ENCODE measurements at places on chromosomes 5 and 9. TPM values are rescaled to one million over a fixed set of nuclear protein-coding genes. Genes with fewer than 3 reads are reported as not detected.

Gene GCNT4
- total RNA-seq = 0.25 TPM

Gene ZNF474
- 0.20 TPM for total RNA-seq

Gene SHOC1
- total RNA-seq = 0.37 TPM

Gene MEGF10
- total RNA-seq = 0.35 TPM

Gene FOXI1
- total RNA-seq = not detected

Gene URM1
- total RNA-seq = 77.3 TPM

Gene MARCOL
- 0.27 TPM for total RNA-seq

Gene GABRA1
- total RNA-seq = not detected

Gene PAX5
- total RNA-seq = 0.08 TPM

Gene TMEM215
- not detected for total RNA-seq

Gene OR1Q1
- total RNA-seq = not detected

Gene PKN3
- 7.5 TPM for total RNA-seq

Gene GRM6
- total RNA-seq = not detected

Gene KCNMB1
- 0.42 TPM for total RNA-seq

Gene SYK
- total RNA-seq = 92.6 TPM

Gene ENHO
- total RNA-seq = 1.3 TPM

Gene KCNV2
- not detected for total RNA-seq

Gene NEUROG1
- total RNA-seq = not detected

Gene CDH18
- total RNA-seq = not detected

- no peak for DNase-seq
- no peaks in the 10 kb centered on the region for H3K4me1 ChIP-seq
- H3K27ac ChIP-seq = no peak overlapping the region
Observed at GRCh38 chr9:109776391-109776790, 3.6 kb upstream of the PALM2AKAP2 start.

DNA sequence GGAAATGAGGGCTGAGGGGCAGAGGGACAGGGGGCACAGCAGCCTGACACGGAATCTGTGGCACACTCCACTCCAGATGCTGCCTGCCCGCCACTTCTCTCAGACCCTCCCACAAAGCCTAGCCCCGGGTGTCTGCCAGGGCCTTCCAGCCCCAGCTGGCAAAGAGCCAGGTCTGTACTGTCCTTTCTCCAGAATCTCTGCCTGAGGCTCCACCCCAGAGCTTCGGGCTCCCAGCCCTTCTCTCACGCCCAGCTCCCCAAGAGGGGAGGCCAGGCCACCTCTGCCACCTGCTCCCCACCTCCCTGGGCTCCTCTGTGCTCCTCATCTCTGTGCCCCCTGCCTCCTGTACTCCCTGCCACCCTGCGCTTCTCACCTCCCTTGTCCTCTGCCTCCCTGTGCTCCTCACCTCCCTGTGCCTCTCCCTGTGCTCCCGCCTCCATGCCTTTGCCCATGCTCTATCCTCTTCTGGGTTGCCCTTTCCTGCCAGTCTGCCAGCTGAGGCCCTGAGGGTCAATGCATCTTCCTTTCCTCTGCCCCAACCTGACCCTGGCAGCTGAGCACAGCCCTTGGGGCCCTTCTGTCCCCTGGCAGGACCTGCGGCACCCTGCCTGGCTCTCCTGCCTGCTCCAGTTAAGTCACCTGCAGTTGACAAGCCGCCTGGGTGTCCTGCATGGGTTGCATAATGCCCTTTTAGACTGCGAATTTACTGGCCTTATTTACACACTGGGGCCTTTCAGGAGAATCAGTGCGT lies 36.4 kb downstream of the RASGEF1C start:
- no peaks in the 10 kb centered on the region for H3K27me3 ChIP-seq
- DNase-seq = no peak
- H3K27ac ChIP-seq = no peak overlapping the region
- no peaks in the 10 kb centered on the region for H3K4me1 ChIP-seq

DNA sequence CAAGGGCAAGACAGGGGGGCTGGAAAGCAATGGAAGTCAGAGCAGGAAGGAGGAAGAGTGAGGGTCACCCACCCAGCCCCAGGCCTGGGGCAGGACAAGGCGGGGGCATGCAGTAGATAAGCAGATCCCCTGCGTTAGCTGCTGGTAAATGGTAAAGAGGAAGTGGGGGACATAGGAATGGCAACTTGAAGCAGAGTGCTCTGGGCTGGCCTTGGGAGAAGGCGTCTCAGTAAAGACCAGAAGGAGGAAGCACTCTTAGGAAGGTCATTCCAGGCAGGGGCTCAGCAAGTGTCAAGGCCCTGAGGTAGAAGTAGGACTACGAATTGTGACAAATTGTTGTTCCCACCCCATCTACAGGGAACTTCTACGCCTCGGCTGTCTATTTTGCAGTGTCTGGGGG lies 15.1 kb downstream of the TCOF1 start:
- no peaks in the 10 kb centered on the region for H3K27me3 ChIP-seq
- H3K4me1 ChIP-seq = no peaks in the 10 kb centered on the region
- H3K27ac ChIP-seq = no peak overlapping the region

DNA sequence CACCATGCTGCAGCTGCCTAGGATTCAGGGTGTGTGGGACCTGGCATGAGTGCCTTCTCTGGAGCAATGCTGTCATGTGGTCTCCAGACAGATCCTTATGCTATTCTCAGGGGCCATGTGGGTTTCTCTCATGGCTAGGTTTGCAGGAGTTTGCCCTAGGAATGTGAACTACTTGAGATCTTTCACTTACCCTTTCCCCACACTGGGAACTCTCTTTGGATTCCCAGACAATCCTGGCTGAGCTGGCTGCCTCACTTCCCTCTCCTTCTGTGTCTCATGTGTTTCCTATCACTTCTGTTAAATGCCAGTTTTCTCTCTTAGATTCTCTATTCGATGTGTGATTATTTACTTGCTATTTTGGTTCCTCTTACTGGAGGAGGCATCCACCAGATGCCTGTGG lies 270.2 kb upstream of the RASA1 start:
- H3K27ac ChIP-seq = no peak overlapping the region
- H3K4me1 ChIP-seq = no peaks in the 10 kb centered on the region
- H3K36me3 ChIP-seq = no peaks in the 10 kb centered on the region

DNA sequence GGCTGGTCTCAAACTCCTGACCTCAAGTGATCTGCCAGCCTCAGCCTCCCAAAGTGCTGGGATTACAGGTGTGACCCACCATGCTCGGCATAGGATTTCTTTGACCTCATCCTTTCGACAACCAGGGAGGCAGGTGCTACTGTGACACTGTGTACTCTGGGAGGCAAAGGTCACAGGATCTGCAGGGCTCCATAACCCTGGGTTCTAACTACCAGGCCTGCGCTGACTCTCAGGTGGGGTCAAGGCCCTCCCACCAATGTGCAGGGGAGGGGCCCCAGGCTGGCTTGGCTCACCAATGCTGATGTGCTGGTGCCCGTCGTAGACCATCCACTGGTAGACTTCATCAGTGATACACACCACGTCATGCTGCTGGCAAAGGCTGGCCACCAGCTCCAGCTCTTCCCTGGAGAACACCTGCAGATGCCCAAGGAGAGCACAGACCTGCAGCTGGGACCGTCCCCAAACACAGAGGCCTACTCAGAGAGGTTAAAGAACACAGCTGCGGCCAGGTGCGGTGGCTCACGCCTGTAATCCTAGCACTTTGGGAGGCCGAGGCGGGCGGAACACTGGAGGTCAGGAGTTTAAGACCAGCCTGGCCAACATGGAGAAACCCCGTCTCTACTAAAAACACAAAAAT lies 7.0 kb upstream of the SPOUT1 start:
- H3K4me3 ChIP-seq = no peak overlapping the region
- no peak overlapping the region for H3K27ac ChIP-seq
- H3K4me1 ChIP-seq = no peaks in the 10 kb centered on the region
- DNase-seq = no peak

DNA sequence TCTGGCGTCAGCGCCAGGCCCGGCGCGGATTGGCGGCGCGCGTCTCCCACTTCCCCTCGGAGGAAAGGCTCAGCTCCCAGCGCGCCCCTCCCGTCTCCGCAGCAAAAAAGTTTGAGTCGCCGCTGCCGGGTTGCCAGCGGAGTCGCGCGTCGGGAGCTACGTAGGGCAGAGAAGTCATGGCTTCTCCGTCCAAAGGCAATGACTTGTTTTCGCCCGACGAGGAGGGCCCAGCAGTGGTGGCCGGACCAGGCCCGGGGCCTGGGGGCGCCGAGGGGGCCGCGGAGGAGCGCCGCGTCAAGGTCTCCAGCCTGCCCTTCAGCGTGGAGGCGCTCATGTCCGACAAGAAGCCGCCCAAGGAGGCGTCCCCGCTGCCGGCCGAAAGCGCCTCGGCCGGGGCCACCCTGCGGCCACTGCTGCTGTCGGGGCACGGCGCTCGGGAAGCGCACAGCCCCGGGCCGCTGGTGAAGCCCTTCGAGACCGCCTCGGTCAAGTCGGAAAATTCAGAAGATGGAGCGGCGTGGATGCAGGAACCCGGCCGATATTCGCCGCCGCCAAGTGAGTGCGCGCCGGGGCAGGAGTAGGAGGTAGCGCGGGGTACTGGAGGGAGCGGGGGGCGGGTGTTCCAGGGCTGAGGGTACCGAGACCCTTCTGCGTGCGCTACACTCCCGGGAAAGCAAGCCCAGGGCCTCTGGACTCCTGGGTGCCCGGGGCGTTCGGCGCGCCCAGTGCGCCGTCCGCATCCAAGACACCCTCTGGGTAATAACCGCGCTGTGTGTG lies at the start of gene MSX2:
Gene MSX2 (plus strand): TSS at position 99 of the 777 bp plus-strand sequence. CDS start 78 bp downstream, at position 177.
- peaks cover 51% of the 10 kb centered on the region for H3K27me3 ChIP-seq
- peak; percentile 84 for DNase-seq
- no peaks in the 10 kb centered on the region for H3K4me1 ChIP-seq
- H3K4me3 ChIP-seq = peak within 1 kb of the TSS; percentile 51
- no peaks in the 10 kb centered on the region for H3K36me3 ChIP-seq

- H3K4me1 ChIP-seq = no peaks in the 10 kb centered on the region
- no peak overlapping the region for H3K27ac ChIP-seq
- no peaks in the 10 kb centered on the region for H3K36me3 ChIP-seq
- no peak overlapping the region for H3K4me3 ChIP-seq
Observed at GRCh38 chr5:81290146-81290545, 11.2 kb upstream of the ZCCHC9 start.

DNA sequence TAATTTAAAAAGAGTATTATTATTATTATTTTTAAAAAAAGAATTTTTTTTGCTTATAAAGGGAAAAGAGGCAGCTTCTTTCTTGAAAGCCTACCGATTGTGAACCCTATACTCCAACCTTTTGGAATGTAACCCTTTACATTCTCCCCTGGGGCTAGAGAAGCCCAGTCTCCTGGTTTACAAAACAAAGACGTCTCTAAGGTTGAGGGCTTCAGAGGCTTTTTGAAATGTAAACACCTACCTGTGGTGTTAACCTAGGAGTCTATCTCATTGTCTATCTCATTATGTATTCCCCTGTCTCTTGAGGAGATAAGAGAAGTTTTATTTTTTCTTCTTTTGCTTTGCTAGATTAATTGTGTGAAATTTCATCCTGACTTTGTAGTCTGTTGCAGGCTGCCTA lies 4.7 kb downstream of the TNFSF8 start:
- H3K27ac ChIP-seq = no peak overlapping the region
- H3K4me3 ChIP-seq = no peak overlapping the region
- no peaks in the 10 kb centered on the region for H3K4me1 ChIP-seq

- H3K27ac ChIP-seq = no peak overlapping the region
- no peaks in the 10 kb centered on the region for H3K36me3 ChIP-seq
- H3K4me1 ChIP-seq = no peaks in the 10 kb centered on the region
- no peaks in the 10 kb centered on the region for H3K27me3 ChIP-seq
Observed at GRCh38 chr9:101711330-101711941, 27.0 kb downstream of the GRIN3A start.

DNA sequence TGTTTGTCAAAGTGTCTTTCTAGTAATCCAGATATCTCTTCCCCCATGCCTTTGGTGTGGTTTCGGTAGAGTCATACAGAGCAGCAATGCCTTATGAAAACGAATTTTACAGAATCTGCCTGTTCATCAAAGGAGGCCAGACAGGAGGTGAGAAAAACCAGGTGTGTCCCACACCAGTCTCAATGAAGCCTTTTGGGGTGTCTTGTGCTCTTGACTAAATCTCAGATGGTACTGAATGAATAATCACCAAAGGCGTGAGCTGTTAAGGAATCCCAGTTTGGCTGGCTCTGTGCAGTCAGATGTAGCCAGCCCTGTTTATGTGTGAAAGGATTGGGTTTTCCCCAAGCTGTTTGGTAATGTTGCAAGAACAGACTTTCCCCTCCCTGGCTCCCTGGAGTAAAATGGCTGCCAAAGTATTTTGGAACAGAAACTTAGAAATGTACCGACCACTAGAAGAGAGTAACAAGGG lies 70.8 kb upstream of the CDKN2B start:
- no peaks in the 10 kb centered on the region for H3K4me1 ChIP-seq
- DNase-seq = no peak
- H3K4me3 ChIP-seq = no peak overlapping the region
- no peak overlapping the region for H3K27ac ChIP-seq
- H3K27me3 ChIP-seq = no peaks in the 10 kb centered on the region

- no peaks in the 10 kb centered on the region for H3K36me3 ChIP-seq
- peak overlapping the region; percentile 94 for H3K27ac ChIP-seq
- H3K4me3 ChIP-seq = peak overlapping the region; percentile 76
- DNase-seq = peak; percentile 19
Observed at GRCh38 chr9:96565671-96566497, 53.8 kb downstream of the CDC14B start.

- H3K4me1 ChIP-seq = no peaks in the 10 kb centered on the region
- no peak for DNase-seq
- no peaks in the 10 kb centered on the region for H3K36me3 ChIP-seq
- H3K27me3 ChIP-seq = no peaks in the 10 kb centered on the region
- no peak overlapping the region for H3K4me3 ChIP-seq
- no peak overlapping the region for H3K27ac ChIP-seq
Observed at GRCh38 chr5:149687486-149688168, 42.5 kb upstream of the PPARGC1B start.

DNA sequence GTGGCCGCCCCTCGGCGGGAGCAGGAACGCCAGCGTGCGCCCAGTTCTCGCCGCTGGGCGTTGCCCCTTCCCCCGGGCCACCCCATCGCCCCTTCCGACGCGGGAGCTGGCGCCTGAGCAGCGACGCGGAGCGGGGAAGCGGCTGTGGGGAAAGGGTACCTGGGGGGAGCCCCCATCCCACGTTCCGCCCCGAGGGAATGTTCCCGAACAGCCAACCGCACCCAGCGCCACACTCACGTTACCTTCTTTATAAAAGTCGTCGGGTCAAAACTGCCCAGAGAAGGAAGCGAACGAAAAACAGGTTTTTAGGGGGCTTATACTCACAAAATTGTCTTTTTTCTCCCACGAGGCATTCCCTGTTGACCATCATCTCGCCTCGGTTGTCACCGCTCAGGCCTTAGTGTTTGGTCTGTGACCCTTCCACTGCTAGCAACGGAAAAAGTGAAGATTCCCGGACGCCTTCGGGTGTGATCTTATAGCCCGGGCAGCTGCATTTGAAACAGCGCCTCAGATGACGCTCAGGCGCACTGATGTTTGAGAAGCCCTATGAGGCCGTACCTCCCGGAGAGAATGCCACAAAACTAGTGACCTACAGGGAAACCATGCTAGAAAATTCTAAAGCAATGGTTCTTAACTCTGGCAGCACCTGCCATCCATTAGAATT lies 475 bp upstream of the GOLM1 start:
- peak overlapping the region; percentile 81 for H3K4me3 ChIP-seq
- H3K36me3 ChIP-seq = no peaks in the 10 kb centered on the region
- peak; percentile 80 for DNase-seq
- H3K27ac ChIP-seq = peak overlapping the region; percentile 77
- no peaks in the 10 kb centered on the region for H3K27me3 ChIP-seq
- peaks cover 4% of the 10 kb centered on the region for H3K4me1 ChIP-seq

- H3K36me3 ChIP-seq = peaks cover 4% of the 10 kb centered on the region
- no peak overlapping the region for H3K4me3 ChIP-seq
- DNase-seq = no peak
- H3K4me1 ChIP-seq = no peaks in the 10 kb centered on the region
- no peak overlapping the region for H3K27ac ChIP-seq
Observed at GRCh38 chr9:109383356-109383755, 62.5 kb upstream of the EPB41L4B start.
